Activated CD4-positive, alpha-beta T cell treated with anti-CD3 and anti-CD28 coated beads for 48 hours (primary cell): ENCODE measurements at places on chromosomes 5 and 9.

GRCh38 chr5:5332287-5332686 lies 90.2 kb upstream of the ICE1 start:
- no peak for DNase-seq

DNA sequence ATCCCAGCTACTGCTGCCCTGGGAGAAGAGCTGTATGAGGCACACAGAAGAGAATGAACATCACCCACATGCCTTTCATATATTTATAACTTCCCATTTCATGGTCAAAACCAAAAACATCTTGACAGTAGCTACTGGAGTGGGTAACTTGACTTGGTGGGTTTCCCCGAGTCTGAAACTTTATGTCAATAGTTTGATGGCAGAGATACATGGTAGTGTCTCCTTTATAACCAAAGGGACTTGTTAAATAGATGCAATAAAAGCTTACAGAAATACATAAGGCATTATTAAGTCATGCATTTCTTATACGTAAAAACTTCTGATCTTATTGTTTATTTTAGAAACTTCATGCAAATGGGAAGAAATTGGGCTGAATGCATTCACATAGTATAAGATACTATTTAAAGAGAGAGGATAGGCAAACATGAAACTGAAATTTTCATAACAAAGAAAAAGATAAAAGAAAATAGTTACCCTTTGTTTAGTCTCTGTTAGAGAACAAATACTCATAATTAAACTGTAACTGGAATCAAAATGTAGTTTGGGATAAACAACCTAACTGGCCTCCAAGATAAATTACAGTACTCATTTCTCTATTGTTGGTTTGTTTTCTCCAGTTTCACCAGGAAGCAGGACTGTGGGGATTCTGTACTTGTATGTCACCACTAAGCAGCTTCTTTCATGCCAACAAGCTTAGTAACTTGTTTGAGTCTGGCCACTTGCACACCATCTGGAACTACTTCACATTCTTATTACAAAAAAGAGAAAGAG lies 459.3 kb upstream of the MEF2C start:
- no peak for DNase-seq

DNA sequence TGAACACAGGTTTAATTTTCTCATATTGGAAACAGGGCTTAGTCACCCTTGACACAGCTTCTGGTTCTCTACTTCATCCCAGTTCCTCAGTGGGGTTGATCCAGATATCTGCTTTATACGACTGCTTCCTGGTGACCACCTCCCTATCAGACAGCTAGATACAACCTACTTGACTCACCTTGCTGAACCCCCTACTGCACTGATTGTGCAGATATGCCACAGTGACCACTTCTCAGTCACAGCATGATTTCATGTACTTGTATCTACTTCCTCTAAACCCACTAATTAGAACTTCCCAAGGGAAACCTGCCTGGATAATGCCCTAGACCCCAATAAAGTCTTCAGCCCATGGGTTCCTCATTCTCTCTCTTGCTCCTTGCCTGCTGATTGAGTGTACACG lies 18.4 kb upstream of the RFK start:
- DNase-seq, result no peak

DNA sequence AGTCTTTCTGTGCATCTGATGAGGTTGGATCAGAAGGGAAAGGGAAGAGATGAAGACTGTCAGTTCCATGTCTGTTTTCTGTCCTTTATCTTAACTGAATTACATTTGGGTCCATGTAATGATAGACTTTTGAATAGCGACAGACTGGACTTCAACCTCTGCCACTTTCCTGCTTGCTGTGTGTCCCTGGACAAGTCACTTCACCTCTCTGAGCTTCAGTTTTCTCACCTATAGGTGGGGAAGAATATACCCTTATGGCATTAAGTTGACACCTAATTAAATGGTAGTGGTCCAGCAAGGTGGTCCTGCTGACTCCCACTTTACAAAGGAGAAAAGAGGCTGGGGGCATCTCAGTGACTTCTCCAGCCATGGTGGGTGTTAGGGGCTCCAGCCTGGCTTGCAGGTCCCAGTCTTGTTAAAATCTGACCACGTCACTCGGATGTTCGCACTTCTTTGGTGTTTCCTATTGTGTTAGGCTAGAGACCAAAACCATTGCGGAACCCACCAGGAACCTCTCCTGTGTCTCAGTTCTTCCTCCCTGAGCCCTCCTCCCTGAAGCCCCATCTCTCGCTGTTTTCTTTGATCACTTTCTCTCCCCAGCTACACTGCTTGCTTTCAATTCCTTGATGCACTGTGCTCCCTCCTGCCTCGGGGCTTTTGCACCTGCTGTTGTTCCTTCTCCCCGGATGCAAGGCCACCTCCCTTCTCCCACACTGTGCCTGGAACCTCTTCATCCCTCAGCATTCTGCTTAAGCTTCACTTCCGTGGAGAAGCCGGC lies 256.5 kb downstream of the NSG2 start:
- no peak for DNase-seq

DNA sequence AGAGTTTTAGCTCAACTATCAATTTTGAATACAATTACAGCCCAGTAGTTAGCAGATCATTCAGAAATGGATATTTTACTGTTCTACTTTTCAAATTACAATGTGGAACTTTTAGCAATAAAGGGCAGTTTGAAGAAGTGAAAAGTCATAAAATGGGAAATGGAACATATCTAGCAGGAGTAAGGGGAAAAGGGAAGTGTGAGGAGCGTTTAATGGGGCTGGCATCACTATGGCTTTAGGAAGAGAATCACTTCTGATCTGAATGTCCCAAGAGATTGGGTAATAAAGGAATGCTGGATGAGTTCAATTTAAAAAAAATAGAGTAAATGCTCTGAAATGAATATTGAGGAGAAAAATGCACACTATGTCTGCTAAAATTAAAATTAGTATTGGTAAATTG lies 77.4 kb downstream of the ATPSCKMT start:
- DNase-seq, result no peak

DNA sequence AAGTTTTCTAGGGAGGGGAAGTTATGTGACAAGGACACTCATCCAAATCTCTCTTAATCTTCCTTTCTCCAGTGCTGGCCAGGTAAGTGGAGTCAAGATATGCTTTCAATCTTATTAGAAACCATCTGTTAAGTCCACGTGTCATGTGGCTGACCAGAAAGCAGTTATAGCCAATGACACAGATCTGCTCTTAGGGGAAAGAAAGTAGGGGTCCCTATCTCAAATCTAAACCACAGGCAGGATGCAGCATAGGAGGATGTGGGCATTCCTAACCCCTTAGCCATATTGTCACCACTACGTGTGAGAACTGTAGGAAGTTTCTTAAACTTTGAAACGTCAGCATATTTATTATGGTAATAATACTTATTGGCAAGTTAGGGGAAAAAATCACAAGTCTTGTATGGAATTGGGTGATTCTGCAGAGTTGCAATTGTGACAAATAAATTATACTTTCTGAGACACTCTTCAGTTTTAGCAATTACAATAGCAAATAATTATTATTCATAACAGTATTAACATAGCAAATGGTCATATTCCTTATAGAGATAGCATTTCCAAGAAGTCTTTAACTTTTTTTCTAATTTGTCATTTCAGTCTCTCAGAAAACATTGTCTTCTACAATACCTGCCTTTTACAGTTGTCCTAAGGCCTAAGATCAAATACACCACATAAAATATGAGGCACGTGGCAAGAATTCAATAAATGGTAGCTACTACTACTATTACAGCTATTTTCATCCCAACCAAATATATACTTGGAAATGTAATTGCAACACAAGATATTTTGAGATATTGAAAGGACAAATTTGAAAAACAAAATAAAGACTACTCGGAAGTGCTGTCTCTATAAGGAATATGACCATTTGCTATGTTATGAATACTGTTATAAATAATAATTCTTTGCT lies 236.9 kb downstream of the PDE4D start:
- DNase-seq, result no peak

DNA sequence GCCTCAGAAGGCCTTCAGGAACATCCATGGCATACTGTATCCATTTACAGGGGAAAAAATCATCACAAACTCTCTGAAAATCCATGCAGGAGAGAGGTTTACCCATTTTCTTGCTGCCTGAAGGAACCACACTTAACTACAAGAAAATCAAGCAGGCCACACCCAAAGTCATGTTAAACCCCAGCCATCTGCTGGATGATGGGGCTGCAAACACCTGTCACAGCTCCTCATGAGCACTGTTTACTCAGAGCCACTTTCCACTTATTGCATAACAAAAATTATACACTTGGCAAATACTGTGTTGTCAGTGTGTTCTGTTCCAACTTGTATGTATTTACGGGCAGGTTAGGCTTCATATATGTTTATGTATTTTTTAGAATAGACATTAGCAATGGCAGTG lies 35.8 kb downstream of the PPIC start:
- no peak for DNase-seq

DNA sequence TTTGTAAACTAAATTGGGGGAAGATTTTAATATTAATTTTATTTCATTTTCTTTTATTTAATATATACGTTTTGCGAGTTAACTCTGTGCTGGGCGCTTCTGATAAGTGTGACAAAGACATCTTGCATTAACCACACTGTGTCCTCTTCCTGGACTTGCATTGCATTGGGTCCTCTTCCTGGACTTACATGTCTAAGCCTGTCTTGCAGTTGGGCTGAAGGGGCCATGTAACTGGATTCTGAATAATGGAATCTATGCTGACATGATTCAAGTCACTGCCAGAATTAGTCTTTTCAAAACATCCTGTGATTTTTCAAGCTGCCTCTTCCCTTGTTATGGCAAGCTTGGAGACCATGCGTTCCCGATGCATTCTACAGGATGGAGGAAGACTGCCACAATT lies 122.6 kb downstream of the TRIM32 start:
- DNase-seq, result no peak

- DNase-seq, result no peak
Measured at GRCh38 chr9:126614088-126614454, 343 bp downstream of the LMX1B start.

GRCh38 chr5:32413466-32414263 lies 30.9 kb downstream of the ZFR start:
- no peak for DNase-seq

- DNase-seq, result no peak
Measured at GRCh38 chr9:18056993-18057369, 417.0 kb upstream of the ADAMTSL1 start.

GRCh38 chr5:82018462-82018861 lies 46.6 kb downstream of the ATG10 start:
- DNase-seq, result no peak

DNA sequence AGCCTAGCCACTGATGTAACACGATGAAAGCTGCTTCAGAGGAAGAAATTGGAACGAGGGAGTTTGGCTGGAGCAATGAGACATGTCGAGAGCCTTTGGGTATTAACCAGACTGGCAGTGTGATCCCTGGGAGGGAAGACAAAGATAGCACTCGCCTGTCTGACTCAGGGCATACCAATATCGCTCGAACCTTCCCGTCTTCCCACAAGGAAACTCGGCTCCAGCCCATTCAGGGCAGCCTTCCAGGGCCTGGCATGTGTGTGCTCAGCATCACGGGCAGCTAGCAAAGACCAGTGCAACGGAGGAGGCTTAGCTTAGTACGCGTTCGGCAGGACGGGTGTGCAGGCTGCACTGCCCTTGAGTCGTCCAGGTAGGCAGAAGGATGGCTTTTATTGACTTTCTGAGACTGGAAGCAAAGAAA lies 356.9 kb upstream of the WWC1 start:
- DNase-seq, result no peak

DNA sequence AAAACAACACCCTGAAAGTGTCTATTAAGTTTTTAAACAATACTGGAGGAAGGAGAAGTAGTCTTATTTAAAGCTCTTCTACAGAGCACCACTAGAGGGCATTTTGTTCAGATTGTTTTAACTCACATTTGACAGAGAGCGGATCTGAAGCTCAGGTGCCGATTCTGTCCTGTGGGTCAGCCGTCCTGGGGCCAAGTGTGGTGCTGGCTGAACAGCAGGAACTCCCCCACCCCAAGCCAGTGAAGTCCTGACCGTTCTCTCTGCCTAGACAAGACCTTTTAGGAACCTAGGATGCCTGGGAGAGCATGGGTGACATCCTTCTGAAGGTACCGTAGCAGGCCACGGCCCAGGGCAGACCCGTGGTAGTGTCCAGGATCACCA lies 3.9 kb downstream of the EXOC3 start:
- no peak for DNase-seq

DNA sequence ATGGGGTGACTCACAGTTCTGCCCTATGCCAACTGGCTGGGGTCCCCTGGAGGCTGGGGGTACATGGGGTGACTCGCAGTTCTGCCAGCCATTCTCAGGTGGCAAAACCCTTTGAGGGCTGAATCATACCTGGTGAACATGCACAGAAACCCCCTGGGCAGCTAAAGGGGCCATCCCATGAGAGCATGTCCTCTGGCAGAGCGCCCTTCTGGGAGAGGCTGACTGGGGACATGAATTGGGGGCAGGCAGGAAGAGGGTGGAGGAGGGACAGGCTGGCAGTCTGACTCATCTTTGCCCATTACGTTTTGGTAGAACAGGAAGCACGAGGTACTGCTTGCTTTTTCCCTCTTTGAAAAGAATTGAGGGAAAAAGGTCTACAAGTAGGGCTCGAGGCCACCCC lies 16.7 kb downstream of the TRAF1 start:
- DNase-seq, result peak; percentile 58

GRCh38 chr5:34675857-34676256 lies 19.7 kb downstream of the RAI14 start:
- no peak for DNase-seq

DNA sequence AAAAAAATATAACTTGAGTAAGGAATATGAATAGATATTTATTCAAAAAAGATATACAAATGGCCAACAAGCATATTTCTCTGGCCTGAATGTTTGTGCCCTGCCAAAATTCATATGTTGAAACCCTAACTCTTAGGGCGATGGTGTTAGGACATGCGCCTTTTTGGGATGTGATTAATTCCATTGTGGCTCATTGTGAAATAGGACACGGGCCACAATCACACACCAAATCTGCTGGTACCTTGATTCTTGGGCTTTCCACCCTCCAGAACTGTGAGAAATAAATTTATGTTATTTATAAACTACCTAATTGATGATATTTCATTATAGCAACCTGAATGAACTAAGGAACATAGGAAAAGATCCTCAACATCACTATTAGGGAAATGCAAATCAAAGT lies 5.7 kb upstream of the IFNA21 start:
- DNase-seq, result no peak

DNA sequence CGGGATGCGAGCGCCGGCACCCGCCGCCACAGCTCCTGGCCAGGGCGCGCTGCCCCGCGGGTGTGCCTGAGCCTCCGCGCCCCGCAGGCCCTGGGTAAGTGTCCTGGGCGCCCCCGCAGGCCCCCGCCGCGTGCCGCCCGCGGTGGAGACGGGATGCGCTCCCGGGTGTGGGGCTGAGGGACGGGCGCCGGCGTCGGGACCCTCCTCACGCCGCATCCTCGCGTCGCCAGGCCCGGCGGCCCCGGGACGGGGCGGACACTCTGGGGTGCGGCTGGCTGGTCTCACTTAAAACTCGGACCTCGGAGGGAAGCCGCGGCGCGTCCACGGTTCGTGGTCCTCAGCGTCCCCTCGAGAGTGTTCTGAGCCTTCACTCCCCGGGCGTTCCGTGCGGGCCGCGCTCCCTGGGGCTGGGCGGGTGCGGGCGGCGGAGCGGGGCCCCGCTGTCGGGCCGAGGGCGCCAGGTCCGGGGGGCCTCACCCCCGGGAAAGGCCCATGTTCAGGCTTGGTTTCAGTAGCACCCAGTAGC lies 275 bp downstream of the AHRR start:
- DNase-seq, result no peak

GRCh38 chr5:56145511-56145910 lies 87.6 kb downstream of the ANKRD55 start:
- DNase-seq, result no peak
